ENCODE measurements at places on chromosomes 5 and 9. TPM values are rescaled to one million over a fixed set of nuclear protein-coding genes. Genes with fewer than 3 reads are reported as not detected.

The FGD3 gene
- total RNA-seq, result 0.19 TPM

The RNF183 gene
- not detected for total RNA-seq

The PCDHGA7 gene
- 4.6 TPM for total RNA-seq

The LRRC19 gene
- total RNA-seq, result not detected

The RNF224 gene
- total RNA-seq, result under 0.01 TPM

The GABRA6 gene
- total RNA-seq, result not detected

The ZNF622 gene
- 34.0 TPM for total RNA-seq

The IDNK gene
- 2.6 TPM for total RNA-seq

The OR1J4 gene
- not detected for total RNA-seq

The TAF11L10 gene
- total RNA-seq, result not detected

The MYMK gene
- total RNA-seq, result not detected

The NAIP gene
- total RNA-seq, result 3.4 TPM

The IL9 gene
- not detected for total RNA-seq

The SLC6A19 gene
- not detected for total RNA-seq

The SMIM32 gene
- total RNA-seq, result not detected

The CNTLN gene
- 11.2 TPM for total RNA-seq

The HAVCR1 gene
- total RNA-seq, result not detected

The HOMER1 gene
- 1.6 TPM for total RNA-seq

The PCDHGB3 gene
- 6.5 TPM for total RNA-seq

The CATSPER3 gene
- under 0.01 TPM for total RNA-seq

The PCDHB11 gene
- 0.65 TPM for total RNA-seq

The SHOC1 gene
- total RNA-seq, result not detected

The ANKRD18A gene
- total RNA-seq, result under 0.01 TPM

The NUTM2F gene
- total RNA-seq, result not detected

The TMEM8B gene
- 0.19 TPM for total RNA-seq

The PHF24 gene
- total RNA-seq, result not detected

The FIBCD1 gene
- total RNA-seq, result 0.29 TPM

The DOK3 gene
- 3.3 TPM for total RNA-seq

The TMOD1 gene
- 1.1 TPM for total RNA-seq

The TMEFF1 gene
- 10.7 TPM for total RNA-seq

The PALM2AKAP2 gene
- total RNA-seq, result under 0.01 TPM

The PRSS3 gene
- 14.1 TPM for total RNA-seq

The DCAF10 gene
- 24.5 TPM for total RNA-seq

The SMIM33 gene
- not detected for total RNA-seq

The ADCY2 gene
- not detected for total RNA-seq

The DMRT1 gene
- 0.19 TPM for total RNA-seq

The OTP gene
- not detected for total RNA-seq

The TMEM267 gene
- 12.9 TPM for total RNA-seq

The ZNF483 gene
- total RNA-seq, result 2.9 TPM

The TGFBI gene
- 7.6 TPM for total RNA-seq

The GZMA gene
- not detected for total RNA-seq

The ANKRD33B gene
- total RNA-seq, result 6.9 TPM

The PRDM9 gene
- total RNA-seq, result not detected

The SLC6A18 gene
- not detected for total RNA-seq

The CD14 gene
- total RNA-seq, result not detected

The LHX6 gene
- total RNA-seq, result 10.1 TPM
